ENCODE measurements at places on chromosomes 12 and 14. TPM values are rescaled to one million over a fixed set of nuclear protein-coding genes. Genes with fewer than 3 reads are reported as not detected.

CISTR gene
- not detected for total RNA-seq

PPP4R4 gene
- 0.31 TPM for total RNA-seq

RASSF8 gene
- total RNA-seq, result 22.5 TPM

PAPOLA gene
- total RNA-seq, result 225 TPM

HSP90B1 gene
- 131 TPM for total RNA-seq

GPR135 gene
- total RNA-seq, result 5.9 TPM

FAM222A gene
- 2.5 TPM for total RNA-seq

PHETA1 gene
- 5.8 TPM for total RNA-seq

RNASE7 gene
- not detected for total RNA-seq

KRT6C gene
- total RNA-seq, result not detected

ZC3H10 gene
- 10.6 TPM for total RNA-seq

ARG2 gene
- total RNA-seq, result 49.0 TPM

KLRC3 gene
- total RNA-seq, result 2.2 TPM

HELB gene
- 9.0 TPM for total RNA-seq
